Suprapubic skin (tissue), 4 donors: ENCODE measurements at places on chromosomes 2 and 18. TPM values are rescaled to one million over a fixed set of nuclear protein-coding genes. Genes with fewer than 3 reads are reported as not detected.
A peak's percentile ranks its signal among the peaks of the same experiment; 100 is the strongest.

Gene COMMD1
- total RNA-seq = 64.3 TPM

DNA sequence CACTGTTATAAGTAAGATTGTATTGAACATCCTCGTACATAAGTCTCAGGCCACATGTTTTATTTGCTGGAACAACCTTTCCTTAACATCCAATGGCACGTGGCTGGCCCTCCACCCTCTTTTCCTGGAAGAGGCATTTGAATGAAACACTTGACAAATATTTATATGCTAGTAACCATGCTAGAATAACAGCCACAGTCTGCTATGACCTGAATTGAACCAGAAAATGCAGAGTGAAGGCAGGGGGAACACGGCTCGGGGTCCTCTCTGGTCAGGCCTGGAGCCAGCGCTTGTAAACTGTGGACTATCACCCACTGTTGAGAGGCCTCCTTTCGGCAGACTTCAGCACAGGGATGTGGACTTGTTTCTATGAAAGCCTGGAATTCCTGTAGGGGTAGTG is 198.2 kb upstream of the COPS8 start:
- DNase-seq = peak; percentile 86

GRCh38 chr2:134310107-134311079 is 56.5 kb downstream of the MGAT5 start:
- DNase-seq = no peak

- DNase-seq = no peak
These were observed 4.4 kb upstream of the DSC3 start for GRCh38 chr18:31046916-31047315.

DNA sequence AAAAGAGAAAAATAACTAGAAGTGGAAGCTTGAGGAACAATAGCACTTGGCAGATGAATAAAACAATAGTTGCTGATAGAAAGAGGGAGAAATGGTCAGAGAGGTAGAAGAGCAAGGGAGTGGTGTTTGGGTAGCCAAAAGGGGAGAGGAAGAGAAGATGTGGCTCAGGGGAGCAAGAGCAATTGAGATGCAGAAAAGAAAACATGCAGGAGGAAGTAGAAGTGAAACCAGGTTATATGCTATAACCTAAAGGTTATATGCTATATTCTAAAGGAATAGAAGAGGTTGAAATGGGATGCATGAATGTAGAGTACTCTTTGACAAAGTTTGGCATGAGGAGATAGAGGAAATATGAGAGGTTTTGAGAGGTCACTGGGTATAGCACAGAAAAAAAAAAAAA is 759.5 kb downstream of the SATB2 start:
- no peak for DNase-seq

DNA sequence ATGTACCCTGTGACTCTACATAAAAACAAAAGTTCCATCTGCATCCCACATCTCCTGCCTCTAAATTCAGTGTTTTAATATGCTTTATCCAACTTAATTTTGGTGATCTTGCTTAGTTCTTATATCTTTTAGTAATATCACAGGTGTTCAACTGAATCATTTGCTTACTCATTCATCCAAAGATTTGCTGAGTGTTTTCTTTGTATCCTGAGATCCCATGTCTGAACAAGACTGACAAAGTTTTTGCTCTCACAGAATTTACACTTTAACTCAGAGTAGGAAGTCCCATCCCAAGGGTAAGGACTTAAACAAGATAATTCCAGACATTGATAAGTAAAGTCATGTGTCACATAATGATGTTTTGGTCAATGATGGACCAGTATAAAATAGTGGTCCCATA is 87.0 kb downstream of the FSIP2 start:
- DNase-seq = no peak

GRCh38 chr2:127093648-127094210 is 13.2 kb downstream of the BIN1 start:
- DNase-seq = no peak
